Ovary (tissue), 10 donors: ENCODE measurements at places on chromosomes 13 and 19. TPM values are rescaled to one million over a fixed set of nuclear protein-coding genes. Genes with fewer than 3 reads are reported as not detected.

RDH8 gene
- not detected for total RNA-seq

- H3K36me3 ChIP-seq, result no peaks in the 10 kb centered on the region
- H3K27ac ChIP-seq, result no peak overlapping the region
- no peaks in the 10 kb centered on the region for H3K4me1 ChIP-seq
- no peak for DNase-seq
- H3K27me3 ChIP-seq, result no peaks in the 10 kb centered on the region
These were observed 40.1 kb downstream of the ZC3H13 start for GRCh38 chr13:46012404-46012803.

- H3K36me3 ChIP-seq, result no peaks in the 10 kb centered on the region
- H3K27ac ChIP-seq, result no peak overlapping the region
- no peak for DNase-seq
- H3K4me3 ChIP-seq, result no peak overlapping the region
These were observed 244.0 kb upstream of the PCDH9 start for GRCh38 chr13:67474115-67474514.

DNA sequence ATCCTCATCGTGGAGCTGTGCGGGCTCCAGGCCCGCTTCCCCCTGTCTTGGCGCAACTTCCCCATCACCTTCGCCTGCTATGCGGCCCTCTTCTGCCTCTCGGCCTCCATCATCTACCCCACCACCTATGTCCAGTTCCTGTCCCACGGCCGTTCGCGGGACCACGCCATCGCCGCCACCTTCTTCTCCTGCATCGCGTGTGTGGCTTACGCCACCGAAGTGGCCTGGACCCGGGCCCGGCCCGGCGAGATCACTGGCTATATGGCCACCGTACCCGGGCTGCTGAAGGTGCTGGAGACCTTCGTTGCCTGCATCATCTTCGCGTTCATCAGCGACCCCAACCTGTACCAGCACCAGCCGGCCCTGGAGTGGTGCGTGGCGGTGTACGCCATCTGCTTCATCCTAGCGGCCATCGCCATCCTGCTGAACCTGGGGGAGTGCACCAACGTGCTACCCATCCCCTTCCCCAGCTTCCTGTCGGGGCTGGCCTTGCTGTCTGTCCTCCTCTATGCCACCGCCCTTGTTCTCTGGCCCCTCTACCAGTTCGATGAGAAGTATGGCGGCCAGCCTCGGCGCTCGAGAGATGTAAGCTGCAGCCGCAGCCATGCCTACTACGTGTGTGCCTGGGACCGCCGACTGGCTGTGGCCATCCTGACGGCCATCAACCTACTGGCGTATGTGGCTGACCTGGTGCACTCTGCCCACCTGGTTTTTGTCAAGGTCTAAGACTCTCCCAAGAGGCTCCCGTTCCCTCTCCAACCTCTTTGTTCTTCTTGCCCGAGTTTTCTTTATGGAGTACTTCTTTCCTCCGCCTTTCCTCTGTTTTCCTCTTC lies 6.3 kb downstream of the MYADM start:
- no peaks in the 10 kb centered on the region for H3K27me3 ChIP-seq
- H3K27ac ChIP-seq, result no peak overlapping the region
- H3K4me3 ChIP-seq, result no peak overlapping the region
- H3K36me3 ChIP-seq, result no peaks in the 10 kb centered on the region

- no peaks in the 10 kb centered on the region for H3K27me3 ChIP-seq
- no peaks in the 10 kb centered on the region for H3K4me1 ChIP-seq
- no peak overlapping the region for H3K4me3 ChIP-seq
- no peaks in the 10 kb centered on the region for H3K36me3 ChIP-seq
These were observed 307.4 kb downstream of the ATP8A2 start for GRCh38 chr13:25679159-25679558.

DNA sequence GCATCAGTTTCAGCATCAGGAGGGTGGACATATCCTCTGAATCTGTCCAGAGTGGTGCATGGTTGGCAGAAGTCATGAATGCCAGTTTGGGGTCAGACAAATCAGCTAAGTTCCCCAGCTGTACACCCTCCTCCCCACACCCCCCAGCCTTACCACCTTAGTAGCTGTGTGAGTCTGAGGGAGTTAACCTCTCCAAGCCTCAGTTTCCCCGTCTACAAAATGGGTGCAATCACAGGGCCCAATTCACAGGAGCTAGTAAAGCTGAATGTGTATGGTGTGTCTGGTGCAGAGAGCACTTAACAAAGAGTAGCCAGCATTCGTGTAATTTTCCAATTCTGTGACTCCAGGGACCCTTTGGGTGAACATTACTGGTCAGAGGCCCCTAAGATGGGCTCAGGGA lies 13.4 kb upstream of the ZNF358 start:
- no peaks in the 10 kb centered on the region for H3K36me3 ChIP-seq
- DNase-seq, result no peak
- H3K4me3 ChIP-seq, result no peak overlapping the region
- H3K4me1 ChIP-seq, result peaks cover 6% of the 10 kb centered on the region
